Chondrocyte (in vitro differentiated cells): ENCODE measurements at places on chromosomes 5 and 9.
A peak's percentile ranks its signal among the peaks of the same experiment; 100 is the strongest.

DNA sequence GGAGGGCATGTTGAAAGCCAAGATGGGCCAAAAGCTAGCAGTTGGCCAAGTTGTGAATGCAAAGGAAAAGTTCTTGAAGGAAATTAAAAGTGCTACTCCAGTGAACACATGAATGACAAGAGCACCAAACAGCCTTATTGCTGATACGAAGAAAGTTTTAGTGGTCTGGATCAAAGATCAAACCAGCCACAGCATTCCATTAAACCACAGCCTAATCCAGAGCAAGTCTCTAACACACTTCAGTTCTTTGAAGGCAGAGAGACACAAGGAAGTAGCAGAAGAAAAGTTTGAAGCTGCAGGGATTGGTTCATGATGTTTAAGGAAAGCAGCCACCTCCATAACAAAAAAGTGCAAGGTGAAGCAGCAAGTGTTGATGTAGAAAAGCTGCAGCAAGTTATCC is 71.6 kb downstream of the ERCC6L2 start:
- no peak for DNase-seq

DNA sequence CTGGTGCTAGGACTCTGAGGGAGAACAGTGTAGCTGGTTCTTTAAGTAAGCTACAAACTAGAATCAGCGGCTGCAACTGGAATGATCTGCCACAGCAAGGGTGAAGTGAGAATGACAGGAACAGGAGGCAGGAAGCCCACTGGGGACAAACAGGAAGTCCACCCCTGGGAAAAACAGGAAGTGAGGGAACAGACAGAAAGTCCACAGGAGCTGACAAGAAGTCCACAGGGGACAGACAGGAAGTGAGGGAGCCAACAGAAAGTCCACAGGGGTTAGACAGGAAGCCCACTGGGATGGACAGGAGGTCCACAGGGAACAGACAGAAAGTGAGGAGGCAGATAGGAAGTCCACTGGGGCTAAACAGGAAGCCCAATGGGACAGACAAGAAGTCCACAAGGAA is 15.5 kb downstream of the ADAMTS16 start:
- DNase-seq = no peak

DNA sequence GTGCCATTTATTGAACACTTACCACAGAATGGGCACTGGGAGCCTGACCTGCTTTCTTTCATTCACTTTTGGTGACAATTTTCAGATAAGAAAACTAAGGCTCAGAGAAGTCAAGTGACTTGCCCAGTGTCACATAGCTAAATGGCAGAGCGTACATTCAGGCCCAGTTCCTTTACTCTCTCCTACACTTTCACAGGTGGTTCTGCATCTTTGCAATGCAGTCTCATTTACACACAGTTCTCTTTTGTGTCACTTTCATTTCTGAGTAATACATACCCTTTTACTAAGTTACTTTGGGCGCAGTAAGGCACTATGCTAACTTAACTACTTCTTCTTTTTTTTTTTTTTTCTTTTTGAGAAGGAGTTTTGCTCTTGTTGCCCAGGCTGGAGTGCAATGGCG is 8.3 kb downstream of the NFIL3 start:
- no peak for DNase-seq

DNA sequence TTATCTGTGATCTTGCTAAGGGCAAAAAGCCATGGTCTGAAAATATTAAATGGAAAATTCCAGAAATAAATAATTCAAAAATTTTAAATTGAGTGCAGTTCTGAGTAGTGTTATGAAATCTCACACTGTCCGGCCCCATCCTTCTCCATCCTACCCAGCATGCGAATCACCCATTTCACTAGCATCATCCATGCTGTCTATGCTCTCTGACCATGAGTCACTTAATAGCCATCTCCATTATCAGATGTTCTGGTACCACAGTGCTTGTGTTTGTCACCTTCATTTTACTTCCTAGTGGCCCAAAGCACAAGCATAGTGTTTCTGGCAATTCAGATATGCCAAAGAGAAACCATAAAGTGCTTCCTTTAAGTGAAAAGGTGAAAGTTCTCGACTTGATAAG is 63.3 kb upstream of the SMC5 start:
- DNase-seq = no peak

- DNase-seq = no peak
Measured at GRCh38 chr9:117343427-117343826, 71.4 kb downstream of the ASTN2 start.

- no peak for DNase-seq
Measured at GRCh38 chr5:1652873-1653697, 129.3 kb upstream of the LPCAT1 start.

GRCh38 chr5:171226096-171226754 is 82.8 kb upstream of the TLX3 start:
- DNase-seq = no peak

- DNase-seq = no peak
Measured at GRCh38 chr5:112492291-112492690, 73.2 kb upstream of the EPB41L4A start.

- no peak for DNase-seq
Measured at GRCh38 chr5:153794327-153794726, 244.4 kb downstream of the FAM114A2 start.

DNA sequence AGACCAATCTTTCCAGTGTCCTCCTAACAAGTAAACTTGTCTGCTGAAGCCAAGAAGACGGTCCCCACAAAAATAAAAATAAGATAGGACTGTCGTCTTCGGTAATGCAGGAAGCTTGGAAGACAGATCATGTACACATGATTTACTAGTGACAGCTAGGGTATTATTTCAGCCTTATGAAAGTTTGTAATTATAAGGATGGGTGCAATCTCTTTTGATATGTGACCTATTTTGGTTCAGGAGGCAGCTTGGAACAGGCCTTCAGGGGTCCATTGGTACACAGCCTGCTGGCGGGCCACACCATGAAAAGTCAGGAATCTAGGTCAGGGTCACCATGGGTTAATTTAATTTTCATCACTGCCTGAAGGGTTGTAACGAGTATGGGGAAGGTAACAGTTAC is 13.7 kb upstream of the MEIKIN start:
- DNase-seq = no peak

DNA sequence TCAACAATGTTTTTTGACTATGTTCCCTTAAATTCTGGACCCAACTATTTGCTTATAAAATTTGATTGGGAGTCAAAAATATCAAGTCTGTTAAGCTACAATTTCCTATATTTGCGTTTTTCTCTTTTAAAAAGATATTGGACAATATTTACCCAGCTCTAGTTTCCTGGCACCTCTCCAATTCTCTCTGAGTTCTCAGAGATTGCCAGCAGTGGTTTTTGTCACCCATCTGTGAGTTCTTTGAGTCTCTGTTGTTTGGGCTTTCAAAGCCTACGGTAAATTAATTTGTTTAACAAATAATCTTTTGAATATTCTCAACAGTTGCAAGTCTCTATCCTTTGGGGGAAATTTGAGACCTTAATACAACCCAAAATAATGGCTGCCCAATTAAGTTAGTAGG is 174.2 kb upstream of the PUM3 start:
- no peak for DNase-seq

- no peak for DNase-seq
Measured at GRCh38 chr9:78288214-78288892, 8.6 kb upstream of the PSAT1 start.

DNA sequence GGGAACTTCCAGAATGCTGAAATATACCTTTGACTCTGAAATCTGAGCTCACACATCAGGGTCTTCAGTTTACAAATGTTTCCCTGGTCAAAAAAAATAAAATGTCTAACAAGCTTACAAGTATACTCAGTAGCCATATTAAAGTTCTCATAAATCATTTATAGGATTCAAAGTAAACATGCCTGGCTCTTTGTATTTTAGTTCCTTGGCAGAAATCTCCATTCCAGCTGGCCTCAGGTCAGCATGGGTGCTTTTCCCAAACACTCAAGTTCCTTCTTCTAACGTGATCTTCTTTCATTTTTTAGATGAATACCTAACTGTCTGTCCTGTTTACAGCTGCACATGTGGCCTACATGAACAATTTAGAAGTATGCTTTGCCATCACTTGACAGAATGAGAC is 263.2 kb downstream of the GAS1 start:
- no peak for DNase-seq

DNA sequence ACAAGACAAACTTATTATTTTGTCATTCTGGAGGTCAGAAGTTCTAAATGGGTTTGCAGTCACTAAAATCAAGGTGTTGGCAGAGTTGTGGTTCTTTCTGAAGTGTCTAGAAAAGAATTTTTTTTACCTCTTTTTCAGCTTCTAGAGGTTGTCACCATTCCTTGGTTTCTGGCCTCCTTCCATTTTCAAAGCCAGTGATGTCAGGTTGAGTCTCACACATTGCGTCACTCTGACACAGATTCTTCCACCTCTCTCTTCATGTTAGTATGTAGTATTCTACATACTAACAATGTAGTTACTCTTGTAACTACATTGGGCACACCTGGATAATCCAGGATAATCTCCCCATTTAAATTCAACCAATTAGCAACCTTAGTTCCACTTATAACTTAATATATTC is 290.3 kb downstream of the RFX3 start:
- no peak for DNase-seq

DNA sequence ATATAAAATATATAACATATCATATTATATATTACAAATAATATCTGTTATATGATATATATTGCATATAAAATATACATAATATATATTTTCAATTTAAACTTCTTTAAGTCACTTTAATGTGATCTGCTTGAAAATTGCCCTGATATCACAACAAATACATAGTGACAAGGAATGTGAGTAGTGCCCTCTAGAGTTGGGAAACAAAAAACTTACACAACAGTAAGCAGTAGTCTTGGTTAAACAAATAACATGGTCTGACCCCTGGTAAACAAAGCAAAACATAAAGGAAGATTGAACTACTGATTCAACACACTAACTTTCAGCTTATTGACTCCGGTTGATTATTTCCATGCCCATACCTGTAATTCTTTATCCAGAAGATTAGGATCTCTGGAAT is 188.3 kb upstream of the NMUR2 start:
- no peak for DNase-seq

DNA sequence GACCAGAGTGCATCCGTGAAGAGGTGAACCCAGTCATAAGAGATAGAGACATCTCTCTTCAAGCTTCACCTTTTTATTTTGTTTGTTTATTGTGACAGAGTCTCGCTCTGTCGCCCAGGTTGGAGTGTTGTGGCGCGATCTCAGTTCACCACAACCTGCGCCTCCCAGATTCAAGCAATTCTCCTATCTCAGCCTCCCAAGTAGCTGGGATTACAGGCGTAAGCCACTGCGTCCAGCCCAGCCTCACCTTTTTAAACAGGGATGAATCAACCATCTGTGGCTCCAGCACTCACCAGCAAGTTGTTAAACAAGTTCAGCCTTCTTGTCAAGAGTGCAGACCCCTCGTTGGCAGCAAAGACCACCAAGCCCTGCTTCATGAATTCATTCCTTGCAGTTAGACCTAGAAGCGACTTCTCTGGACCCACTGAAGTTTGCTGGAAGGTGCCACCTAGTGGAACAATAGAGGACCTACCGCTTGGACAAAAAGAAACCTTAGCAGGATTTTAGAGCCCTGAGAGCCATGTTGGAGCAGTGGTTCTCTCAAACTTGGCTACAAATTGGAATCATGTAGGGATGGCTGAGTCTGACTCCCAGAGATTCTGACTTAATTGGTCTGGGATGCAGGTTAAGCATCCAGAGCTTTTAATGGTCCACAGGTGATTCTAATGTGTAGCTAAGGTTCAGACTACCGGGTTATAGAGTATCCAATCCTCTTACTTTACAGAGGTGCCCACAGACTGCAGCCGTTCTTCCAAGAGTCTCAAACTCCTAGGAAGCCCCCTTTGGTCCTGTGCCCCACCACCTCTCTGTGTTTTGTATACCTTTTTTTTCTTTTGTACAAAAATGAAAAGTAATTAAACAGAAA is 10.5 kb upstream of the GALNT10 start:
- no peak for DNase-seq

DNA sequence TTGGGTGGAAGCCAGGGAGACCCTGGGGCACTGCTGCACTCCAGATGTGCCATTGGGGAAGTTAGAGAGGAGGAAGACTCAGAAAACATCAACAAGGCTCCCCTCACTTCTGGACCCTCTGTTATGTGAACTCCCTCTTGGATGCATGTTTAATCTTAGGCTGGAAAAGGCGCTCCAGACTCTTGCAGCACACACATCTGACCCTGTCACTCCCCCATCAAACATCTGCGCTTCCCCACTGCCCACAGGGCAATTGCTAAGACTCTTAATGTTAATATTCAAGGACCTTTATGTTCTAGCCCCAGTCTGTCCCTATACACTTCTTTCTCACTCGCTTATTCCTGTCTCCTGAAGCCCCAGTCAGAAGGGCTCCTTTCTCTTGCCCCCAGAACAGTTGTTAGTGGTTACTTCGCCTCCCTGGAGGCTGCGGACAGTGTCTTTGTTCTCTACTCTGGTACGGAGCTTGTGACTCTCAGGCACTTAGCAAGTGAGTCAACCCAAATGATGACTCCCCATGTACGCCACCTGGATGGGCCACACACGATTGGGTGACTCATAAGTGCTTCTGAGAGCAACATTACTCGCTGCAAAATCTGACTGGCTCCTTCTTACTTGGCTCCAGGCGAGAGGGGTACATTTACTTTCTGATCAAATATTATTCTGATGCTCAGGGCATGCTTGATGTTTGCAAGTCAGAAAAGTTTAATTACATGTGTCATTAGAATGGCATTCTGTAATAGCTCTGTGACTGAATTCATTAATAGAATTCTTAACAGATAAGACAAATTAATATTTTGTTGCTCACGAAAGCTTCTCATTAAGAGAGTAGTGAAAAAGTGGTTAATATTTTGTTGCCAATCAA is 193.6 kb downstream of the HSPA4 start:
- DNase-seq = peak; percentile 33

- no peak for DNase-seq
Measured at GRCh38 chr5:27328480-27328879, 290.1 kb upstream of the CDH9 start.

DNA sequence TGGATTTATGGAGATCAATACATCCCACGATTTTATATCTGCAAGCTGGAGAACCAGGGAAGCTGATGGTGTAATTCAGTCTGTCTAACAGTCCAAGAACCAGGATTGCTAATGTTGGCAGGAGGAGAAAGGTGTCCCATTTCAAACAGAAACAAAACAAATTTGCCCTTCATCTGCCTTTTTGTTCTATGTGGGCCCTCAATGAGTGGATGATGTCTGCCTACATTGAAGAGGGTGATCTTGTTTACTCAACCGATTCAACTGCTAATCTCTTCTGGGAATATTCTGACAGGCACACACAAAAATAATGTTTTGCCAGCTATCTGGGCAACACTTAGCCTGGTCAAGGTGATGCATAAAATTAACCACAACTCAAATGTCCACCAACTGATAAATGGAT is 65.1 kb upstream of the IL33 start:
- DNase-seq = no peak

DNA sequence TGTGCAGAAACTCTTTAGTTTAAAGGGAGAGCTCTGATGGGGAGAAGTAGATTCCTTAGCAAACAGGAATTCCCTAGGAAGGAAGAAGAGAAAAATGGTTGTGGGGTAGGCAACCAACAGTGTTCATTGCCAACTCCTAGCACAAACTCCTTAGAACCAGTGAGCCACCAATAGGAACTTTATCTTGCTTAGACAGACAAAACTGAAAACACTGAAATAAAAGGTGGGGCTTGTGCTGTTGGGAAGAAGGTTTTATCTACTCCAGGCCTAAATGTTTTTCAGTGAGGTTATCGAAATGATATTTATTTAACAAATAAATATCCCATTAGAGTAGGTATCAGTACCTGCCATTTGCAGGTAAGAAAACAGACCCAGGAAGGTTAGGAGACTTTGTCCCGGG is 7.7 kb upstream of the GLRX start:
- no peak for DNase-seq

- no peak for DNase-seq
Measured at GRCh38 chr5:57243286-57244137, 69.7 kb downstream of the GPBP1 start.
